ENCODE measurements at places on chromosomes 16 and 17.

DNA sequence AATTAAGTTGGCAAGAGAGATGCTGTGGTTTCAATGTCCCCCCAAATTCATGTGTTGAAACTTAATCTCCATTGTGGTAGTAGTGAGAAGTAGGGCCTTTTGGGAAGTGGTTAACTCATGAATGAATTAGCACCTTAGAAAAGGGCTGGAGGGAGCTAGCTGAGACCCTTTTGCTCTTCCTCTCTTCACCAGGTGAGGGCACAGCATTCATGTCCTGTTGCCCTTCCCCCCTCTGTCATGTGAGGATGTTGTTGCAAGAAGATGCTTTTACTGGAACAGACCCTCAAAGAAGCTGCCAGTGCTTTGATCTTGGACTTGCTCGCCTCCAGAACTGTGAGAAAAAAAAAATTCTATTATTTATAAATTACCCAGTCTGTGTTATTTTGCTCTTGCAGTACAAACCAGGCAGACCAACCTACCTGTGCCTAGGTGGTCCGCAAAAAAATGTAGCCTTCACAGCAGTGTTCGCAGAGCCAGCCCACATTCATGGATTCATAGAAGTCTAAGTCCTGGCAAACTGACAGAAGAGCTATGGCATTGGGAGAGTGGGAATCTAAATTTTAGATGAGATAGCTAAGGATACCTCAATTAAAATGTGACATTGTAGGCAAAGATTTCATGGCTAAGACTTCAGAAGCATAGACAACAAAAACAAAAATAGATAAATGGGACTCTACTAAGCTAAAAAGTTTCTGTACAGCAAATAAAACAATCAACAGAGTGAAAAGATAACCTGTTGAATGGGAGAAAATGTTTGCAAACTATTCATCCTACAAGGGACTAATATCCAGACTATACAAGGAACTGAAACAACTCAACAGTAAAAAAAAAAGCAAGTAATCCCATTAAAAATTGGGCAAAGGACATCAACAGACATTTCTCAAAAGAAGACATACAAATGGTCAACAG lies 32.0 kb upstream of the ABCA5 start:
- ATAC-seq, result no peak

DNA sequence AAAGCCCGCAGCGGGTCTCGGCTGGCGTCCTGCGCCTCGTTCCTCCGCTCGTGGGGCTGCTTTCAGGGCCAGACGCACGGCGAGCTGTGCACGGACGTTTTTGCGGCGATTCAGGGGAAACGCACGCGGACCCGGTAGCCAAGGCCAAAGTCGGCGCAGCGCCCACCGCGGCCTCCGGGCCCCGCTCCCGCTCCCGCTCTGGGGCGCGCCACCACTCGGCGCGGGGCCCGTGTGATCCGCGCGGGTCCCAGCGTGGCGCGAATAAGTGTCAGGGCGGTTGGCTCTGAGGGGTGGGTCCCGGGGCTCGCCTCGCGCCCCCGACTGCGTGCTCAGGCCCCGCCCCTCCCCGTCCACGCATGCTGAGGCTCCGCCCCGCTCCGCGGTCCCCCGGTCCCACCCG lies 694 bp upstream of the TBCD start:
- ATAC-seq, result peak; percentile 30

DNA sequence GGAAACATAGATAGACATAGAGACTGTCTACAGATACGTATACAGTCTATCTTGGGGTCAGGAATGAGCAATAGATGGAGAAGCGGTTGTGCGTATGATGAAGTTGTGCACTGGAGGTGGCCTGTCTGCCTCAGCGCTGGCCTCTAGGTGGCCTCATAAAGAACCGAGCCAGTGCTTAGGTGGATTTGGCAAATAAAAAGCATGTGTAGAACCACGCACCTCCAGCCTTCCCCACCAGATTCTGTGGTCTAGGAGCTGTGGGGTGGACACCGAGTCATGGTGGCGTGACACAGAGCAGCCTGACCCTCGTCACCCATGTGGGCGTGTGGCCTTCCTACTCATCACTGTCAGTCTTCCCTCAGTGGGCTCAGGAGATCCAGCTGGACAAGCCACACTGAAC lies 34.0 kb downstream of the PGS1 start:
- ATAC-seq, result no peak

GRCh38 chr16:2206780-2207433 lies 1.7 kb downstream of the MLST8 start:
- ATAC-seq, result no peak

- ATAC-seq, result no peak
These were observed 11.3 kb downstream of the CPNE7 start for GRCh38 chr16:89586853-89587252.

GRCh38 chr17:57001541-57001940 lies 23.6 kb downstream of the SCPEP1 start:
- ATAC-seq, result no peak

DNA sequence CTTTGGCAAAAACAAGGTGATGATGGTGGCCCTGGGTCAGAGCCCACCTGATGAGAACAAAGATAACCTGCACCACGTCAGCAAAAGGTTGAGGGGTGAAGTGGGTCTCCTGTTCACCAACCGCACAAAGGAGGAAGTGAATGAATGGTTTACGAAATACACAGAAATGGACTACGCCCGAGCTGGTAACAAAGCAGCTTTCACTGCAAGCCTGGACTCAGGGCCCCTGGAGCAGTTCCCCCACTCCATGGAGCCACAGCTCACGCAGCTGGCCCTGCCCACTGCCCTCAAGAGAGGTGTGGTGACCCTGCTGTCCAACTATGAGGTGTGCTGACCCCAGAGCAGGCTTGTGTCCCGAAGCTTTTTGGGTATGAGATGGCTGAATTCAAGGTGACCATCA lies 29.7 kb upstream of the DLX4 start:
- ATAC-seq, result no peak

- peak; percentile 66 for ATAC-seq
These were observed 11.0 kb downstream of the HEXIM2 start for GRCh38 chr17:45172541-45173286.

Measured in gastroesophageal sphincter (tissue), 4 donors.